Small intestine (tissue), 16 donors: ENCODE measurements at places on chromosomes 16 and 17. TPM values are rescaled to one million over a fixed set of nuclear protein-coding genes. Genes with fewer than 3 reads are reported as not detected.

GRCh38 chr17:74780443-74781238 lies 4.5 kb upstream of the NAT9 start:
- peak; percentile 54 for DNase-seq

The ZG16 gene
- 75.4 TPM for polyA plus RNA-seq

GRCh38 chr16:20673882-20674683 lies 23.4 kb downstream of the ACSM1 start:
- no peak for DNase-seq

The BLTP2 gene
- 41.6 TPM for polyA plus RNA-seq

The CDK5RAP3 gene
- polyA plus RNA-seq = 169 TPM

- DNase-seq = no peak
These were observed 11.6 kb downstream of the ZNF423 start for GRCh38 chr16:49844359-49844758.

GRCh38 chr16:70706948-70707465 lies 21.2 kb upstream of the MTSS2 start:
- no peak for DNase-seq

DNA sequence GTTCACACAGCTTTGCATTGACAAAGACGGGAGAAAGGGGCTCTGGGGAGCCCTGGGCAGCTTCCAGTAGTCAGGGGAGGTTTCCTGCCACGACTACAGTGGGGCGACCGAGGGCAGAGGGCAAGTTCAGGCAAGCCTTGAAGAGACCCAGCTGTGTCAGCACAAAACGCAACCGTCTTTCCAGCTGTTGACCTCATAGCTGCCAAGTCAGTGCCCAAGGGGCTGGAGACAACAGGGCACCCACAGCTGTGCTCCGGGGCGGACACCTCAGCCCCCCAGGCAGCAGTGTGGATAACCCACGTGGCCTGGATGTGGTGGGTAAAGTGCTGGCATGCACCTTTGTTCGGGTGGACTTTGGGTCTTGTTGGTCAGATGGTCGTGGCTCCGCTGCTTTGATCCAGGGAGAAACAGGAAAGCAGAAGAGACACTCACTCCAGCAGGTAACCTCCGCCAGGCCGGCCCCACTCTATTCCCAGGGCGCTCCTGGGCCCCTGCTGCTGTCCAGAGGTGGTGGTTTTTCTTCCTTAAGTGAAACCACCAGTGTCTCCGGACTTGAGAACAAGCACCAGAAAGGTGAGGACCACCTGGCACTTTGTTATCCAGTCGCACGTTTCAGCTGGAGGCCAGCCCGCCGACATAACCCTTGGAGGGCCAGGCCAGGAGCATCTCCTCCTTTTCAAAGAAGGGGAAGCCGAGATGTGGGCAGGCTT lies 17.6 kb upstream of the CBX2 start:
- DNase-seq = no peak

DNA sequence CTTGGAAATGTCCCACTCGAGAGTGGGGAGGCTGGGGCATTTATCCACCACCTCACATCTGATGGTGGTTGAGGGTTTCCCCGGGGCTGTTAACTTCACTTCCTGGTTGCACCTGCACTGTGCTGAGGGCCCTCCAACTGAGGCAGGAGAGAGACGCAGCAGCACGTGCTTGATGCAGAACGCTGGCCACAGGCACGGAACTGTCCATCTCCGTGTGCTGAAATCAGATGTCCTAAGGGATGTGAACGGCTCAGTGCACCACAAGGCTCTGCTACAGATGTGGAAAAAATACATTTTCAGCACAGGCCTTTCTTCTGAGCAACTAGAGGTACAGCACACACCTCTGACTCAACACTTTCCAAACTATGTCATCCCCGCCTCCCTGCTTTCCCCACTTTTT lies 114.8 kb upstream of the C16orf82 start:
- DNase-seq = no peak

DNA sequence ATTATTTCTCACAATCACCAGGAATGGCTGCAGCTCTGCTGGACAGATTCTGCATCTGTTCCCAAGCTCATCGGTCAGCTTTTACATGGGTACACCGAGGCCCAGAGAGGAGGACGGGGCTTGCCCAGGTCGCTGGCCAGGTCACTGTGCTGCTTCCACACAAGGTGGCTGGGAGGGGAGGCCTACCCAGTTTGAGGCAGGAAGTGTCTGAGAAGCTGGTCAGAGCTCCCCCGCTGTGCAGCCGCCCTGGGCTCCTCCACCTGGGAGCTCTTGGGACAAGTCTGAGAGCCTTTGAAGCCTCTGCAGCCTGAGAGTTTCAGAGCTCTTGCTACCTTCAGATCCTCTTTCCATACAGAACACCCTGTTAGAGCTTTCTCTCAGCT lies 143.3 kb downstream of the CLEC16A start:
- no peak for DNase-seq

DNA sequence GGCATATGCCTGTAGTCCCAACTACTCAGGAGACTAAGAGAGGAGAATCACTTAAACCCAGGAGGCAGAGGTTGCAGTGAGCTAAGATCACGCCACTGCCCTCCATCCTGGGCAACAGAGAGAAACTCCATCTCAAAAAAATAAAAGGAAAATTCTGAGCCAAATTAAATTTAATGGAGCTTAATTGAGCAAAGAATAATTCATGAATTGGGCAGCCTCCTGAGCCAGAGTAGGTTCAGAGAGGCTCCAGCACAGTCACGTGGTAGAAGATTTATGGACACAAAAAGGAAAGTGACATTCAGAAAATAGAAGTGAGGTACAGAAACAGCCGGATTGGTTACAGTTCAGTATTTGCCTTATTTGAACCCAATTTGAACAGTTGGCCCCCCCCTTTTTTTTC lies 10.9 kb downstream of the VPS35L start:
- DNase-seq = no peak

The SLC5A11 gene
- polyA plus RNA-seq = 14.0 TPM

The SLC46A1 gene
- polyA plus RNA-seq = 81.1 TPM

The NATD1 gene
- 2.4 TPM for polyA plus RNA-seq

The DPEP1 gene
- 125 TPM for polyA plus RNA-seq

GRCh38 chr16:89910717-89911354 lies 7.8 kb upstream of the MC1R start:
- no peak for DNase-seq

The MT1F gene
- polyA plus RNA-seq = 189 TPM

DNA sequence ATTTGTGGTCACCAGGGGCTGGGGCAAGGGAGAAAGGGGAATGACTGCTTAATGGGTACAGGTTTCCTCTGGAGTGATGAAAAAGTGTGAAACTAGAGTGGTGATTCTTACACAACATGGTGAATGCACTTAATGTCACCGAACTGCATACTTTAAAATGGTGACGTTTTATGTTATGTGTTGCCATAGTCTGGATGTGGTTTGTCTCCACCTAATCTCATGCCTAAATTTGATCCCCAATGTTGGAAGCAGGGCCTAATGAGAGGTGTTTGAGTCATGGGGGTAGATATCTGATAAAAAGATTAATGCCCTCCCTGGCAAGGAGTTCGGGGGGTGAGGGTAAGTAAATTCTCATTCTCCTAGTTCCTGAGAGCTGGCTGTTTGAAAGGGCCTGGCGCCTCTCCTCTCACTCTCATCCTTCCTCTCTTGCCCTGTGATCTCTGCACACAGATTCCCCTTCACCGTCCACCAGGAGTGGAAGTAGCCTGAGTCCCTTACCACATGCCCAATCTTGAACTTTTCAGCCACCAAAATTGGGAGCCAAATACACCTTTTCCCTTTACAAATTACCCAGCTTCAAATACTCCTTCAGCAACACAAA lies 15.3 kb downstream of the XPO6 start:
- DNase-seq = no peak

The CDH16 gene
- polyA plus RNA-seq = 5.4 TPM

The FBXW10 gene
- polyA plus RNA-seq = not detected

GRCh38 chr17:44061446-44061845 lies 5.0 kb downstream of the LSM12 start:
- DNase-seq = no peak

DNA sequence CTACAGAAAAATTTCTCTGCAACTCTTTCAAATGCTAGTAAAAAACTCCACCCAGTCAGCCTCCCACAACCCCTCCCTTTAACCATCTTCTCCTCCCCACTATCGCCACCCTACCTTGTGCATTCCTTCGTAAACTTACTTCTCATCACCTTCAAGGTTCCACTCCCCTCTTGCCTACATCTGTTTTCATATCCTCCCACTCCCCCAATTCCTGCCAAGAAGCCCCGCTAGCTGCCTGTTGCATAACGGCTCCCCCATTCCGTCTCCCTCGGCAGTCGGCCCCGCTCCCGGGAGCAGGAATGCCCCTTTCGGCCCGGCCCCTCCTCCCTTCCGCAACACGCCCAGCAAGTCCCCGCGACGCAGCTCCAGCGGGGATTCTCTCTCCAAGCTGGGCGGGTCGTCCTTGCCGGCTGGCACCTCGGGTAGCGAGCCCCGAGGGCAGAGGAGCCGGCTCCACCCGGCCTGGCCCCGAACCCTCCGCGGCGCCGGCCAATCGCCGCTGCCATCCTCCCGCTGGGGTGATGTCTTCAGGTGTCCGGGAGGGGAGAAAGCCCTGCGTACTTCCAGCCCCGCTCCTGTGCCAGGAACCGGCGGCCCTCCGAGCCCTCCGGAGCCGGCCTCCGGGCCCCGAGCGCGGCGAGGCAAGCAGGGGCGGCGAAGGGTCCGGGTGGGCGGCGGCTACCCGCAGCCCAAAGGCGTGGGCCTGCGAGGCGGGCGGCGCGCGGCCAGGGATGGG lies 1.5 kb downstream of the PHLPP2 start:
- peak; percentile 84 for DNase-seq

The KRT31 gene
- not detected for polyA plus RNA-seq
